H1 (cell line): ENCODE measurements at places on chromosomes 7 and 10. TPM values are rescaled to one million over a fixed set of nuclear protein-coding genes. Genes with fewer than 3 reads are reported as not detected.

DNA sequence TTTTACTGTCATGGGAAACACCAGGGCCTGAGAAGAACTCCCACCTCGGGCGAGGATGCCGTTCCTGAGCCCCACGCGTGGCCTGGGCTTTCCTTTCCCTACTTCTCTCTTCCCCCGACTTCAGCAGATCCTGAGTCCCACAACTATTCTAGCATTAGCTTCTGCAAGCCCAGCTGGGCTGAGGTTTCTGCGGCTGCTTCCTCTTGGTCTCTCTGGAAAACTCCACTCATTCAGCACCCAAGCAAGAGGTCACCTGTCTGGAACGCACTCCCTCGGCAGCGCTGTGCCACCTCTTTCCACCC is 761 bp upstream of the DOCK1 start:
- no peaks in the 10 kb centered on the region for H3K27me3 ChIP-seq
- peak overlapping the region; percentile 78 for H3K4me3 ChIP-seq
- H3K36me3 ChIP-seq, result peaks cover 6% of the 10 kb centered on the region
- H3K27ac ChIP-seq, result no peak overlapping the region

- H3K36me3 ChIP-seq, result no peaks in the 10 kb centered on the region
- H3K27me3 ChIP-seq, result no peaks in the 10 kb centered on the region
- H3K4me3 ChIP-seq, result no peak overlapping the region
- H3K27ac ChIP-seq, result no peak overlapping the region
- no peak for DNase-seq
Measured at GRCh38 chr7:86980223-86980622, 79.2 kb downstream of the ELAPOR2 start.

GRCh38 chr7:148567524-148567923 is 23.0 kb upstream of the C7orf33 start:
- peaks cover 6% of the 10 kb centered on the region; the same call in 1 of the 2 replicates for H3K4me1 ChIP-seq
- no peak for DNase-seq
- H3K27ac ChIP-seq, result no peak overlapping the region
- no peaks in the 10 kb centered on the region for H3K27me3 ChIP-seq
- no peak overlapping the region for H3K4me3 ChIP-seq

DNA sequence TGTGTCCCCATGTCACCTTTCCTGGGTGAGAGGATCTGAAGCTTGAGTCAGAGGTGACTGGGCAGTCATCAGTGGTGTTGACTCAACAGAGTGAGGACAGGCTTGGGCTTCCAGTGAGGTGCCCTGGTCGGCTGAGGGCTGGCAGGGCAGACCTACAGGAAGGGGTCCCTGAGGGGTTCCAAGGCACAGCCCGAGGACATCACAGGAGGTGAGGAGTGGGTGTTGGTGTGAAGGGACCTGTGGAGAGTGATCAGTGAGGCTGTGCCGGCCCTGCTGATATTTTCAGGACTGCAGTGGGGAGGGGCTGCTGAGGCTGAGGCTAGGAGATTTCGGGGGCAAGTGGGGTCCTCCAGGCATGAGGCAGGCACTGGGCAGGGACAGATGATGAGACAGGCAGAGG is 545.5 kb downstream of the TCERG1L start:
- H3K27me3 ChIP-seq, result no peaks in the 10 kb centered on the region
- H3K4me3 ChIP-seq, result no peak overlapping the region
- no peak for DNase-seq
- no peak overlapping the region for H3K27ac ChIP-seq
- no peaks in the 10 kb centered on the region for H3K4me1 ChIP-seq
- no peaks in the 10 kb centered on the region for H3K36me3 ChIP-seq

DNA sequence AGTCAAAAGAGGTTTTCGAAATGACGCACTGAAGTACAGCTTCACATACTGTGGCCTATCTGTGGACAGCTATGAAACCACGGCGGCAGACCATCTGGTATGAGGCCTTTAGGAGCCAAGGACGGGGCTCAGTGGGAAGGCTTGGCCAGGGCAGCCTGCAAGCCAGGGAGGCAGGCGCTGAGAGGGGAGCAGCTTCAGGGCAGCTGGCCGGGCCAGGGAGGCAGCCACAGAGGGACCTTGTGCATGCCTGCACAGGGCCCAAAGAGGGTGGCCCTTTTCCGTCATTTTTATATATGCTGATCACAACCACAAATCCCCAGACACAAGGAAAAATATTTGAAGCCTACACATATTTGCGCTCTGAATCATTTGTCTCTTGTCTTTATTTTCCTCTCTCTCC is 13.5 kb downstream of the CALD1 start:
- H3K36me3 ChIP-seq, result no peaks in the 10 kb centered on the region
- H3K4me3 ChIP-seq, result no peak overlapping the region
- no peak overlapping the region for H3K27ac ChIP-seq
- DNase-seq, result no peak
- H3K27me3 ChIP-seq, result no peaks in the 10 kb centered on the region

DNA sequence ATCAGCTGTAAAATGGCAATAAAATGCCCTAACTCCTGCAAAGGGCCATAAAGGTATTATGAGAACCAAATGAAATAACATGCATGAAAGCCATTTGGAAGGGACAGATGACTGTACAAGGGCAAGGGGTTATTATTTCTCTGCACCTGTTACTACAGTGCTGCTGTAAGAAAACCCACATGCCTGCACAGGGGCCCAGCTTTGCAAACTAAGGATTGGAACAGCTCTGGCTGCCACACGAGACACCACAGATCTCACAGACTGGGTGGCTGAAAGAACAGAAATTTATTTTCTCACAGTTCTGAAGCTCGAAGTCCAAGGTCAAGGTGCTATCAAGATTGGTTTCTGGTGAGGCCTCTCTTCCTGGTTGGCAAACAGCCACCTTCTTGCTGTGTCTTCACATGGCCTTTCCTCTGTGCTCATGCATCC is 409.0 kb upstream of the NRP1 start:
- no peaks in the 10 kb centered on the region for H3K4me1 ChIP-seq
- no peak overlapping the region for H3K27ac ChIP-seq
- no peaks in the 10 kb centered on the region for H3K27me3 ChIP-seq
- no peaks in the 10 kb centered on the region for H3K36me3 ChIP-seq

GRCh38 chr10:114239994-114240345 is 916 bp downstream of the VWA2 start:
- no peak overlapping the region for H3K27ac ChIP-seq
- no peaks in the 10 kb centered on the region for H3K36me3 ChIP-seq
- DNase-seq, result no peak
- H3K4me3 ChIP-seq, result peak overlapping the region; percentile 58
- peaks cover 12% of the 10 kb centered on the region for H3K27me3 ChIP-seq

DNA sequence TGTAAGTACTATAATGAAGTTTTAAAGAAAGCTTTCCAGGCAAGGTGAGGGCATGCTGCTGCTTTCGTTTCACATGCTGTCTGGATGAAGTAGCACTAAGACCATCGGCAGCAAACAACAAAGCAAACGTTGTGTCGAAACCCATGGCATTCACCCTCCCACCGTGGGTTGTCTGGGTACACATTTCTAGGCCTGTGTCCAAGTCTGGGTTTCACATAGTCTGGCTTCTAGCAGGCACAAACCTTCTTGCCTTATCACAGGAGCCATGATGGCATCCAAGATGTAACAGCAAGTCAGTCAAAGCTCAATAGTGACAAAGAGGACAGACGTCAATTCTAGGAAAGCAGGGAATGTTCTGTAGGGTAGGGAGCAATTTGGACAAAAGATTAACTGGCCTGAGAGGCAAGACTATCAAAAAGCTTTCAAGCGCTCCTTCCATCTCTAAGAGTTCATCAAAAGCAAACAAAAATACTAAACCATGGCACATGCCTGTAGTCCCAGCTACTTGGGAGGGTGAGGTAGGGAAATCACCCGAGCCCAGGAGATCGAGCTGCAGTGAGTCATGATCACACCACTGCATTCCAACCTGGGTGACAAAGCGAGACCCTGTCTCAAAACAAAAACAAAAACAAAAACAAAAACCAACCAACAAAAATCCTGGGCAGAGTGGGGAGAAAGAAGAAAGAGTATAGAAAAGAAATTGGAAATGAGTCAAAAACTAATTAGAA is 42.7 kb downstream of the PAXIP1 start:
- H3K36me3 ChIP-seq, result peaks cover 71% of the 10 kb centered on the region
- H3K27me3 ChIP-seq, result no peaks in the 10 kb centered on the region
- no peak for DNase-seq

- H3K27ac ChIP-seq, result no peak overlapping the region
- DNase-seq, result no peak
- H3K4me1 ChIP-seq, result no peaks in the 10 kb centered on the region
Measured at GRCh38 chr10:103616705-103617601, 123.4 kb downstream of the NEURL1 start.

- no peaks in the 10 kb centered on the region for H3K4me1 ChIP-seq
- H3K4me3 ChIP-seq, result no peak overlapping the region
- H3K27me3 ChIP-seq, result no peaks in the 10 kb centered on the region
- H3K36me3 ChIP-seq, result no peaks in the 10 kb centered on the region
- no peak for DNase-seq
- H3K27ac ChIP-seq, result no peak overlapping the region
Measured at GRCh38 chr10:43938810-43939209, 290.1 kb upstream of the ZNF32 start.

- H3K27ac ChIP-seq, result no peak overlapping the region
- no peaks in the 10 kb centered on the region for H3K4me1 ChIP-seq
- H3K36me3 ChIP-seq, result no peaks in the 10 kb centered on the region
- no peak for DNase-seq
- no peaks in the 10 kb centered on the region for H3K27me3 ChIP-seq
- no peak overlapping the region for H3K4me3 ChIP-seq
Measured at GRCh38 chr10:18085855-18086254, 54.4 kb upstream of the CACNB2 start.

GRCh38 chr10:96570983-96571964 is 15.5 kb downstream of the TM9SF3 start:
- no peak overlapping the region for H3K4me3 ChIP-seq
- H3K27me3 ChIP-seq, result no peaks in the 10 kb centered on the region
- H3K4me1 ChIP-seq, result no peaks in the 10 kb centered on the region
- DNase-seq, result no peak
- peaks cover 9% of the 10 kb centered on the region for H3K36me3 ChIP-seq

- no peaks in the 10 kb centered on the region for H3K4me1 ChIP-seq
- no peak for DNase-seq
- H3K4me3 ChIP-seq, result no peak overlapping the region
- H3K27ac ChIP-seq, result no peak overlapping the region
- H3K27me3 ChIP-seq, result no peaks in the 10 kb centered on the region
Measured at GRCh38 chr10:76341740-76342139, 910.3 kb downstream of the LRMDA start.

The IDI2 gene
- total RNA-seq, result not detected in 2 replicates

The FLNC gene
- total RNA-seq, result 10.7 and 12.0 TPM in 2 replicates

The PRTFDC1 gene
- 6.6 and 8.0 TPM in 2 replicates for total RNA-seq

The DHTKD1 gene
- 49.8 and 50.7 TPM in 2 replicates for total RNA-seq

The NUTM2E gene
- 0.21 and 0.28 TPM in 2 replicates for total RNA-seq
